ENCODE measurements at places on chromosomes 1 and 21.

DNA sequence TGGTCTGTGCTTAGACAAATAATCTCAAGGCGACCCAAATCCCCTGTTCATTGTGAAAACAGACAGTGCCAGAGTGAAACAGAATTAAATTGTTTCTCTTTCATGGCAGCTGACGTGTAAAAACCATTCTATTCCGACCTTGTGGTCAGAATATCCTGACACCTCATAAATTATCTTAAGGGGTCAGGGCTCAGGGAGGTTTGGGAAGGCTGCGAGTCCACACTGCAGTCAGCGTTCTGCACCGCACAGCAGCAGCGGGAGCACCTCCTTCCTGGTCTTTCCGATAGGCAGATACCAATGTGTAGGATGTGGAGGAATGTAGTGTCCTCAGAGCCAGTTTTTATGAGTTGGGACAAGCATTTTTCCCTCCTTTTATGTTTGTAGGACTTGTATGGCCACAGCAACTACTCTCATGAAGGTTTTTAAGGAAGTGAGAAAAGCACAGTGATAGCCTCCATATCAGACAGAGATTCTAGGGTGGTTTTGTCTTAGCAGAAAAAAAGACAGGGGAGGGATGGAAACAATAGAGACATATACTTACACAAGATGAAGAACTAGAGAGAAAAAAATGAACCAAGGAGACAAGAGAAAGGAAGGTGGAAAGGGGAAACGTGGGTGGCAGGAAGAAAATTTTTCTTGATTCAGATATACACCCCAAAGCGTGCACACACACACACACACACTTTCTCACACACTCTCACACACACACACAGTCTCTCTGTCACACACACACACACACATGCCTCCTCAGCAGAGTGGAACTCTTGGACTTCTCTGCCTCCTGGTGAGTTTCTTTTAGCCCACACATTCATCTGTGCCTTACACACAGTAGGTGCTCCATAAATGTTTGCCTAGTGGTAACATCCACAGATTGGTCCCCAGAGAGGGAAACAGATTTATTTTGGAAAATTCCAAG is 68.6 kb downstream of the NTMT2 start:
- no peak for DNase-seq

DNA sequence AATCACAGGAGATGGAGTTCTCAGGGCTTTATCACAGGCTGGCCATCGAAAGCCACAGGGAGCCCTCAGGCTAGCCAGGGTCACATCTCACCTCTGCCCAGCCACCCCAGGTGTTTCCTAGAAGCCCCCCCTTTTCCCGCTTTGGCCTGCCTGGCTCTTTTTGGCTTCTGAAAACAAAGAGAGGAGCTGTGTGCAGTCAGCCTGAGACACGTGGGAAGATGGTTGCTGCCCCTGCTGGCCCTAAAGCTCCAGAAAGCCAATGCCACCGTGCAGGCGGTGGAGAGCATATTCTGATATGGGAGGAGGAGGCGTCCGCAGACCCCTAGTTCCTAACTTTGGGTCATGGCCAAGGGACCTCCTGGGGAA is 18.7 kb upstream of the LBR start:
- no peak for DNase-seq

DNA sequence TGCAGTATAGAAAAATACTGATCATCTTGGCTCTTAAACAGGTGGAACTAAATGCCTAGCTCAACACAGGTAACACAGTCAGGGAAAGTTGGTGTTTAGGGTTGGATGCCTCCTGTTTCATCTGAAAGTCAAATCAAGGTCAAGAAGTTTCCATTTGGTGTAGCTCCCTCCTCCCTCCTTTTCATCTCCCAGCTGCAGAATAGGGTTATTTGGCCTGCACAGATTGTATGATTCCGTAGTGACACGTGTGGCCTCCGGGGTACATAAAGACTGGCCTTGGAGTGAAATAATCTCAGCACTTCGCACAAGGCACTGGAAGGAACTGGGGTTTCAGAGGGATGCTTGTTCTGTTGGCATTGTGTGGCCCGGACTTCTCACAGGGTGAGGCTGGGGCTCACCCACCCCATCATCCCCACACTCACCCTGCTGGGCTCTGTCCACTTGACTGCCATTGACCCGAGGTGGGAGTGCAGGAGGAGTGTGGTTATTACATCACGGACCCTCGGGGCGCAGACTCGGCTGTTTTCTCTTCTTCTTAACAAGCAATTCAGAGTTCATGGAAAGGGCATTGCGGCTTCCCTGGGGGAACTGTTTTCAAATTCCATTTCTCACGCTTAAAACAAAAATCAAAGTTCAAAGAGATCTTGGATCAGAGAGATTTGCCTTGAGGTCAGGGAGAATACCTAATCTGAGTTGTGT is 18.4 kb downstream of the IGSF5 start:
- no peak for DNase-seq

GRCh38 chr1:193111641-193112090 is 6.5 kb upstream of the GLRX2 start:
- no peak for DNase-seq

- no peak for DNase-seq
Measured at GRCh38 chr1:93668951-93669350, 12.7 kb downstream of the BCAR3 start.

DNA sequence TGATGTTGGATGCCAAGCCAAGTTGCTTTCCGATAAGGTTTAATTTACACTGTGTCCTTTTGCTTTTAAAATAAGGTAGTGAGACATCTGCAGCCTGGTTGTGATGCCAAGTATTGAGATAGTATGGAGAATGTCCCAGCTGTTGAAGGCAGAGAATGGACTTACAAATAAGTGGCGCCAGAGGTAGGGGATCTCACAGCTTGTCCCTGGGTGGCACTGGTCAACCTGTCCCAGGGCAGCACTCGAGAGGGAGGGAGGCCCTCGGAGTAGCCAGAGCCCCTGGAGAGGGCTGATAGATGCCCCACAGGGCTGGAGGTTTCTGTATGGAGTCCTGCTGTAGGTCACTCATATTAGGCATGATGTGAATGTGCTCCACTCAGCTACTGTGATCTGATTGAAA is 98.5 kb downstream of the GALNT2 start:
- peak; percentile 25 for DNase-seq

- DNase-seq = no peak
Measured at GRCh38 chr21:46604975-46605766, at the start of gene S100B. S100B (minus strand) TSS chr21:46605082; CDS start chr21:46602415, 2,667 bp downstream.

DNA sequence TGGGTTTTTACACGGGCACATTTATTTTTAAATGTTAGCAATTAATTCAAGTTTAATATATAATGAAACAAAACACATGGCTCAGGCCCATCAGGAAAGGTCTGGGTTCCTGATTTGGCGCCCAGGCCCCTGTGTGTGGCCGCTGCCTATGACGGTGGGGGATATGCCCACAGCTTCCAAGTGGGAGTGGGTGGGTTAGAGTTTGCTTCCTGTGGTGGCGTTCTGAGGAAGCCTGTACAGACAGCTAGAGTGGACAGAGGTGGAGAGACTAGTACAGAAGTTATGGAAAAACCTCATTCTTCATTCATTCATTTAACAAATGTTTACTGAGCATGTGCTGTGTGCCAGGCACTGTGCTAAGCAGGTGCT is 22.4 kb upstream of the EPS8L3 start:
- peak; percentile 63 for DNase-seq

GRCh38 chr1:147077936-147078605 is 94.2 kb downstream of the PRKAB2 start:
- DNase-seq = no peak

- peak; percentile 87 for DNase-seq
Measured at GRCh38 chr1:86757272-86757984, 53.1 kb downstream of the SH3GLB1 start.

DNA sequence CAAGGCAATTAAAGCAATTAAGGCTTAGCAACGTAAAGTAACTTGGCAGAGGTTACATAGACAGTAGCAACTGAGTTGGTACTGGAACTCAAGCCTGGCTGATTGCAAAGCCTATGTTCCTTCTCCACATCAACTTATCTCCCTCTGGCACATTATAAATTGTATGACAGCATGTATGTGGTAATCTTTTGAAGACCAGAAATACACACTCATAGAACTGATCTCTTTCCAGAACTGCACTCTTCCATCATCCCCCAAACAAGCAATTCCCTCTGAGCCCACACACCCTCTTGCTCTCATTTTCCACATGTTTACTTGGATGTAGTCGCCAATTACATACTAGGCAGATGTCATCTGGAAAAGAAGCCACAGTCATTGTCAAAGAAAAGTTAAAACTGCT is 502.2 kb downstream of the PLPP3 start:
- no peak for DNase-seq

Data from lower leg skin (tissue), 4 donors.